ENCODE measurements at places on chromosomes 6 and 20. TPM values are rescaled to one million over a fixed set of nuclear protein-coding genes. Genes with fewer than 3 reads are reported as not detected.

- no peak for DNase-seq
Measured at GRCh38 chr6:119586250-119586882, 236.8 kb upstream of the MAN1A1 start.

- no peak for DNase-seq
Measured at GRCh38 chr20:47581090-47581489, 79.4 kb downstream of the NCOA3 start.

- DNase-seq: no peak
Measured at GRCh38 chr6:149380523-149380922, 19.5 kb upstream of the SUMO4 start.

DNA sequence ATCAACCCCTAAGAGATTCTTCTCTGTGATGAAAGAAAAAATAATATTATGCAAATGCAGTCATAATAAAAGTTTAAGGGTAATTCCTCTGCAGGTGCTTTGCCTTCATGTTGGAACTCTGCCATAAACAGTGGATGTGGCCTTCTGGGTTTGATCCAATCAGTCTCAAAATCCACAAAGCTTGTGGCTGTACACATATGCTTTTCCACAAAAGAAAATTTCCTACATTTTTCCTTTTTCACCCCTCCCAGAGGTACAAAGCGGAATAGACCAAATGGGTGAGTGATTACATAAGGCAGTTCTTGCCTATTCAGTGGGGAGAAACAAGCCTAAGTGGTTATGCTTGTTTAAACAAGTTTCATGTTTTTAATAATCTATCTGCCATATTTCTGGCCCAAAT lies 16.7 kb downstream of the CALHM5 start:
- no peak for DNase-seq

Gene SYNDIG1
- total RNA-seq: 0.80 TPM

Gene ECT2L
- not detected for total RNA-seq

- DNase-seq: no peak
Measured at GRCh38 chr6:169269180-169270076, 15.8 kb upstream of the THBS2 start.

DNA sequence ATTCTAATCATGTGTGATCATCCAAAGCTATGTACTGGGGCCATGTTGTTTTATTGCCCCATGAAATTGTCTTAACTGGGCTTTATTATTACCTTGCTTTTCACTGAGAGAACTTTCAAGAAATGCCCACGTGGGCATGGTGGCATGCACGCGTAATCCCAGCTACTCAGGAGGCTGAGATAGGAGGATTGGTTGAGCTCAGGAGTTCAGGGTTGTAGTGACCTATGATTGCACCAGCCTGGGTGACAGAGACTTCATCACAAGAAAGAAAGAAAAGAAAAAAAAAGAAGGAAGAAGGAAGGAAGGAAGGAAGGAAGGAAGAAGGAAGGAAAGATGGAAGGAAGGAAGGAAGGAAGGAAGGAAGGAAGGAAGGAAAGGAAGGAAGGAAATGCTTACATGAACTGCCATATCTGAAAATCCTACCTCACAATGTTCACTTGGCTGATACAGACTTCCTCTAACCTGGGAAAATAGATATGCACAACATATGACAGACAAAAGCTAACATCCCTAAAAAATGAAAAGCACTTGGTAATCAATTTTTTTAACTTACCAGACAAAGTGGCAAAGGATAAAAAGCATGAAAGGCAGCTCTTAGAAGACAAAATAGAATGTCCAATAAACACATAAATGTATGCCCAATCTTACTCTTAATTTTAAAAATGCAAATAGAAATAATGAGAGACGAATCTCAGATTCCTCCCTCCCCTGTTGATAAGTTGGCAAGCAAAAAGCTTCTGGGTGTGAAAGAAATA lies 25.5 kb upstream of the TMEM244 start:
- no peak for DNase-seq

GRCh38 chr6:47977314-47977713 lies 133.7 kb downstream of the PTCHD4 start:
- DNase-seq: no peak

DNA sequence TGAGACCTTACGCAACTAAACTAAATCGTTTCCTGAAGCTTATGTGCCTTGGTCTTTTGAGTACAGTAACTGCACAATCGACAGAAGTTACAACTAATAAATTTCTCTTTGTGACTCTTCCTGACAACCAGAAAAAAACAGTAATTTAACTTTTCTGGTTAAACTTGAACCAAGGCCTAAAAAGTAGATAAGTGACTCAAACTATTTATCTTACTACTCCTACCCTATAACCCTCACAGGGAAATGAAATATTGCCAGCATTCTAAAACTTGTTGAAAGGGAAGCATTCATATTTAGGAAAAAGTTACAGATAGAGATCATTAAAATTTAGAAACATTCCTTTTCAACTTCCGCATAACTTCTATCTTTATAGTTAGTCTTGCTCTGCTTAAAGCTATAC lies 1034.4 kb downstream of the EYS start:
- DNase-seq: no peak

DNA sequence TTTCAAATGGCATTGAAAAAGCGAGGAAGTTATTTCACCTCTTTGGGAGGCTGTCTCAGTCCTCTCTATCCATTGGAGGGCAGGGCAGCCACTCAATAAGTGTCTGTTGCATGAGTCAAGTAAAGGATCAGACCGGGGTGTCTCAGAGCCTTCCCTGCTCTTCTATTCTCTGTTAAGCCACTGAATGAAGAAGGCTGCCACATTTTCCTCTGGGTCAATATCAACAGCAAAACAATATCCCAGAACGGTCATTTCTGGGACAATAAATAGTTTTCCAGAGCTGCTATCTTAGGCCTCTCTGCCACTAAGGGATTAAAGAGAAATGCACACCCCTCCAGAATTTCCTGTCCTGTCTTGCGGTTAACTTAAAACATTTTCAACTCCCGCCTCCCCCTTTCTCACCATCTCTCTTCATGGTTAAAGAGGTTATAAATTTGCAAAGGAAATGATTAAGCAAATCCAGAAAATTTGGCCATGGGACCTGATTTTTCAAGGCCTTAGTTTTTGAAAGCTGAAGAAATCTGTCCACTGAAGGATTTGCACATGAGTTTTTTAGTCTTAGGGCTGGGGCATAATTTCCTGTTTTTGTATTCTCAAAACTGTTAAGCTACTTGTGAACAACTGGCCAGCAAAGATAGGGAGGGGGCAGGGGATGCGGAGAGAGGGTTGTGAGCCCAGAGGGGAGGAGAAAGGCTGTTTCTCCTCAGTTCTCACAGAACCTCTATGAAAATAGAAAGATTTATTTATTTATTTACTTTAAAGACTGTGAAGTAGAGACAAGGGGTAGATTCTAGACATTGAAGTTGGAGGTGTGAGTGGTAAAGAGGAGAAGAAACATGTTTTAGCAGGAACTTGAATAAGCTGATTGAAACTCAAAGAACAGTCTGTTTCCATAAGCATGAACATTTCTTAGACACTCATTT lies 135.7 kb downstream of the BCAS1 start:
- DNase-seq: peak; percentile 88

Gene CFB
- 0.86 TPM for total RNA-seq

GRCh38 chr20:55649254-55649653 lies 356.1 kb downstream of the CBLN4 start:
- no peak for DNase-seq

GRCh38 chr6:89411145-89412070 lies 665 bp downstream of the RRAGD start:
- peak; percentile 42 for DNase-seq

GRCh38 chr6:26103141-26103769 lies 16.0 kb downstream of the HFE start:
- peak; percentile 45 for DNase-seq

Gene TINAG
- not detected for total RNA-seq

DNA sequence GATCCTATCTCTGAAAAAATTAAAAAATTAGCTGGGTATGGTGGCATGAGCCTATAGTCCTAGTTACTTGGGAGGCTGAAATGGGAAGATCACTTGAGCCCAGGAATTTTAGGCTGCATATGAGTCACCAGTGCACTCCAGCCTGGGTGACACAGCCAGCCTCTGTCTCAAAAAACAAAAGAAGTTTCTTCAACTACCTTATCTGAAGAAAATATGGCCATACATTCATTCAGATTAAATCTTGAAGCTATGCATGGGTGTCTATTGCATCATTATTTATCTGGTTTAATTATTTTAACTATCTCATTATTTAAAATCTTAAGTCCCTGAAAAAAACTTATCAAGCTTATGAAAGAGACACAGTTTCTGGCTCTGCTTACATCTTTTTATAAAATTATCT lies 204.1 kb downstream of the SIM1 start:
- peak; percentile 26 for DNase-seq

Gene GGTLC1
- not detected for total RNA-seq

Gene ELOVL2
- 11.3 TPM for total RNA-seq

GRCh38 chr20:47008842-47009518 lies 114.3 kb downstream of the EYA2 start:
- DNase-seq: no peak

GRCh38 chr6:15027472-15027871 lies 218.4 kb upstream of the JARID2 start:
- DNase-seq: peak; percentile 6

GRCh38 chr20:62703853-62704228 lies 4.8 kb upstream of the NTSR1 start:
- DNase-seq: no peak

DNA sequence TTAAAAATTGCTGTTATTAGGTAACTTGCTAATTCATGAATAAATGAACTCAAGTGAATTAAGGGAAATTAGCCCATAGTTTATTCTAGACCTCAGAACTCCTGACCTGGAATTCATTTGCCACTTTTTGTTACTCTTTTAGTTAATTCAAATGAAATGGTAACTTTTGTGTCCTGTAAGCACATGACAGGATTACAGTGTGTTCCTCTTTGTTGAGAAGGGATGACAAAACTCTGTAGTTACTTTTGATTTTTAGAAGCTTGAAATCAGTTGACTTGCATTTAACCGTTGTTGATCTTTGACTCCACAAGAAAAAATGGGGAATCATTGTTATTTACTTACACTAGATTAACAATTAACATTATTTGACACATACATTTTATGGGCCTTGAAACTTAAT lies 6.2 kb downstream of the SLC9A8 start:
- no peak for DNase-seq

- DNase-seq: peak; percentile 68
Measured at GRCh38 chr6:33632558-33633039, 11.5 kb downstream of the ITPR3 start.

Measured in Daoy (cell line).